ENCODE measurements at places on chromosomes 11 and 22.

- DNase-seq: no peak
Measured at GRCh38 chr11:1938343-1939005, 8.7 kb upstream of the MRPL23 start.

DNA sequence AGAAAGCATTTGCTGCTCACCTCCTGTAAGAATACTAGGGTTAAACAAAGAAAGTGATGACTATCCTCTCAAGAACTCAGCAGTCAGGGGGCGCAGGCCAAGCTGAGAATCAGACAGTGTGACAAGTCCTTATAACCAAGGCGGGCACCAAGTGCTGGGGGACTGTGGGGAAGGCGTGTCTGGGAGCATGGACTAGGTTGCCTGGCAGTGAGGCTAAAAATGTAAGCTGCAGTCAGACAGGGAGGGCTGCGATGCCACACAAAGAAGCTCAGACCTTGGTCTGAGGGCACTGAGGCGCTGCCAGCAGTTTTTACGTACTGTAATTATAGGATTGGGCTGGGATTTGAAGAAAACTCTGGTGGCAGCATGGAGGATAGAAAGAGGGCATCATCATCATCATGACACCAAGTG lies 73.7 kb downstream of the FLI1 start:
- no peak for DNase-seq

DNA sequence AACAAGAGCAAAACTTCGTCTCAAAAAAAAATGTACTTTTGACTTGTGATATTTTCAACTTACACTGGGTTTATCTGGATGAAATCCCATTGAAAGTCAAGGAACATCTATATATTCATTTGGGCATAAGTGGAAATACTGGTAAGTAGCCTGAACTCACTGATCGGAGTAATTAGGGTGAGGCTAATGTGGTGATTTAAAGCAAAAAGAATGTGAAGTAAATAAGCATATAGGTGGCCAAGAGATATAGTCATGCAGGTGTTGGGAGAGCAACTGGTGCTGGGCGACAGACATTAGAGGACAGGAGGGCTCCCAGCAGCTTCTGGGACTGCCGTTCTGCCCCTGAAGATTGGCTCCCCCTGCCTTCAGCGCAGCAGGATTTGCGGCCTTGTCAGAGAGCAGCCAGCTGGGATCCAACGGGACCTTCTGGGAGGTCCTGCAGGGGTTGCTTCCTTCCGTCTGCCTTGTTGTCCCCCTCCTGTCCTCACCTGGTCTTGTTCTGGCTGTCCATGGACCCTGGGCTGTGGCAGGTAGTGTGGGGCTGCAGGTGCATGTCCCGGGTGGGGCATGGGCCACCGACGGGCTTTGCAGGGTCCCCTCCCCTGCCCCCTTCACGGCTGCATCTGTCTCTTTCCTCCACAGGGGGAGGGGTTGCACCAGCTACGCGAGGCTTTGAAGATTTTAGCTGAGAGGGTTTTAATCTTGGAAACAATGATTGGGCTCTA lies 14.1 kb downstream of the RHBDD3 start:
- DNase-seq: peak; percentile 19

DNA sequence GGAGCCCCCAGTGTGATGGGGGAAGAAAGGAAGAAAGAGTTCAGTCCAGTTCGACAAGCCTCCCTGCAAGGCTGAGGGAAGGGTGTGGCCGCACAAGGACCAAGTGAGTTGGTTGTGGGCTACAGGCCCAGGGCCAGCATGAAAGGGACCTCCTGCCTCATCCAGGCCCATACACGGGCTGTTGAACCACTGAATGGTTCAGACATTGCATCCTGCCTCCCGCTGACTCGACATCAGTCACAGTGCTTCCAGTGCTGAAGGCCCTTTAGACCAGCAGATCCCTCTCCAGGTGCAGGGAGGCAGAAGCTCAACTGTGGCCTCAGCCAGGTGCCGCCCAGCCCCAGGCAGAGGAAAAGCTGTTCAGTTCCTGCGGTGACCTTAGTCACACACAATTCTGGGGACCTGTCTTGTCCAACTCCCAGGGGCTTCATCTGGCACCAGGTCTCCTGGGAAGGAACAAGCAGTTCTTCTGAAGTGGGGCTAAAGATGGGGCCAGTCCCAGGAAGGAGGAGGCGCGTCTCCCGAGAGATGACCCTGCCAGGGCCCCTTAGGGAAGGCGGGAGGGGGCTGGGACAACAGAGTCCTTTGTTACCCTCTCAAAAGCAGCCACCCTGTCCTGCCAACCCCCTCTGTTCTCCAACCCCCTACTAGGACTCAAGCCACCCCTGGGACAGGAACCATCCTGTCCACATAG lies 6.6 kb downstream of the ARRB1 start:
- DNase-seq: no peak

DNA sequence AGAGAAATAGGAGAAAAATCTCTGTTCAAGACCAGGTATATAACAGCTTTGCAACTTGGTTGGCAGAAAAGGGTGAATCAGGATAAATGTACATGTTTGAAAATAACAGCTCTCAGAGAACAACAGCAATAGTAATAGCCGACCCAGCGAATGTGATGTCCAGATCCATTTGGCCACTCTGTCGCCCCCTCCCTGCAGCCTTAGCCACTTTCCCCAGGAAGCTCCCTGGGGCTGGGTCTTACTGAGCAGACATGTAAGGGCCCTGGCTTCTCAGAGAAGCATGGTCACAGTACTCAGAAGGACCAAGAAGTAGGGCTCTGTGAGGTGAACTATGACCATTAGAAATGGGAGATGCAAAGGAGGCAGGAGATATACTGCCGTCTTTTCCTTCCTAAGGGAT lies 154.1 kb upstream of the SNX19 start:
- DNase-seq: no peak

GRCh38 chr11:2869561-2870427 lies 15.8 kb downstream of the CDKN1C start:
- DNase-seq: no peak

Measured in foreskin keratinocyte (primary cell).